CD4-positive, alpha-beta T cell treated with Interleukin-15 for 4 hours (primary cell): ENCODE measurements at places on chromosomes 4 and X.

- no peak for DNase-seq
Measured at GRCh38 chr4:140185412-140186081, 31.6 kb upstream of the MAML3 start.

DNA sequence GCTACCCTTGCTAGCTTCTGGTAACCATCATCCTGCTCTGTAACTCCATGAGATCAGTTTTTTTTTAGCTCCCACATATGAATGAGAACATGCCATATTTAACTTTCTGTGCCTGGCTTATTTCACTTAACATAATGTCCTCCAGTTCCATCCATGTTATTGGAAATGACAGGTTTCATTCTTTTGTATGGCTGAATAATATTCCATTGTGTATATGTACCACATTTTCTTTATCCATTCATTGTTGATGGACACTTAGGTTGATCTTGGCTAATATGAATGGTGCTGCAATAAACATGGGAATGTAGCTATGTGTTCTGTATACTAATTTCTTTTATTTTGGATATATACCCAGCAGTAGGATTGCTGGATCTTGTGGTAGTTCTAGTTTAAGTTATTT lies 204.7 kb downstream of the BMPR1B start:
- no peak for DNase-seq

DNA sequence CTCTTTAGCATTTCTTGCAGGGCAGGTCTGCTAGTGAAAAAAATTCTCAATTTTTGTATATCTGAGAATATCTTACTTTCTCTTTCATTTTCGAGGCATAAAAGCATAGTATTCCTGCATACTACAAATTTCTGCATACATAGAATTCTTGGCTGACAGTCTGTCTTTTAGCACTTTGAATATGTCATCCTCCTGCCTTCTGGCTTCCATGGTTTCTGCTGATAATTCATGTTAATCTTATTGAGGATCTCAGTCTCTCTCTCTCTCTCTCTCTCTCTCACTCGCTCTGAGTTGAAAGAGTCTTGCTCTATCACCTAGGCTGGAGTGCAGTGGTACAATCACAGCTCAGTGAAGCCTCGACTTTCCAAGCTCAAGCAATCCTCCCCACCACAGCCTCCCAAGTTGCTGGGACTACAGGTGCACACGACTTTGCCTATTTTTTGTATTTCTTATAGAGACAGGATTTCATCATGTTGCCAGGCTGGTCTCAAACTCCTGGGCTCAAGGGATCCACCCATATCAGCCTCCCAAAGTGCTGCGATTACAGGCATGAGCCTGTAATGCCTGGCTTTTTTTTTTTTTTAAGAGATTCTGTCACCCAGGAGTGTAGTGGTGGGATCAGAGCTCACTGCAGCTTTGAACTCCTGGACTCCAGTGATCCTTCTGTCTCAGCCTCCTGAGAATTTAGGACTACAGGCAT lies 161.3 kb downstream of the FNIP2 start:
- no peak for DNase-seq

- no peak for DNase-seq
Measured at GRCh38 chr4:137705171-137705783, 173.0 kb upstream of the PCDH18 start.

DNA sequence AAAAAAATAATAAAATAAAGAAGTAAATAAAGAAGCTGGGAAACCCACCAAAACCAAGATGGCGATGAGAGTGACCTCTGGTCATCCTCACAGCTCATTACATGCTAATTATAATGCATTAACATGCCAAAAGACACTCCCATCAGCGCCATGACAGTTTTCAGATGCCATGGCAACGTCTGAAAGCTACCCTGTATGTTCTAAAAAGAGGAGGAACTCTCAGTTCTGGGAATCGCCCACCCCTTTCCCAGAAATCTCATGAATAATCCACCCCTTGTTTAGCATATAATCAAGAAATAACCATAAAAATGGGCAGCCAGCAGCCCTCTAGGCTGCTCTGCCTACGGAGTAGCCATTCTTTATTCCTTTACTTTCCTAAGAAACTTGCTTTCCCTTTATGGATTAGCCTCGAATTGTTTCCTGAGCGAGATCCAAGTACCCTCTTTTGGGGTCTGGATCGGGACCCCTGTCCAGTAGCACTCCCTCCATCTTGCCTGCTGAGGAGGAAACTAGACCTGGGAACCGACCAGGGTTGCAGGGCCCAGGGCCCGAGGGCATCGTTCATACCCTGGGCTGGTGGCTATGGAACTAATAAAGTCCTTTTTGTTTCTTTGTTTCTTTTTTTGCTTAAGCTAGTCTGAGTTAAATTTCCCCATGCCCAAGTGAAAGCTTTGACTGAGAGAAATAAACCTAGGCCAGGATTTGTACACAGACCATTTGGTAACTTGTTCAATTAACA lies 30.9 kb downstream of the HTT-AS start:
- no peak for DNase-seq

DNA sequence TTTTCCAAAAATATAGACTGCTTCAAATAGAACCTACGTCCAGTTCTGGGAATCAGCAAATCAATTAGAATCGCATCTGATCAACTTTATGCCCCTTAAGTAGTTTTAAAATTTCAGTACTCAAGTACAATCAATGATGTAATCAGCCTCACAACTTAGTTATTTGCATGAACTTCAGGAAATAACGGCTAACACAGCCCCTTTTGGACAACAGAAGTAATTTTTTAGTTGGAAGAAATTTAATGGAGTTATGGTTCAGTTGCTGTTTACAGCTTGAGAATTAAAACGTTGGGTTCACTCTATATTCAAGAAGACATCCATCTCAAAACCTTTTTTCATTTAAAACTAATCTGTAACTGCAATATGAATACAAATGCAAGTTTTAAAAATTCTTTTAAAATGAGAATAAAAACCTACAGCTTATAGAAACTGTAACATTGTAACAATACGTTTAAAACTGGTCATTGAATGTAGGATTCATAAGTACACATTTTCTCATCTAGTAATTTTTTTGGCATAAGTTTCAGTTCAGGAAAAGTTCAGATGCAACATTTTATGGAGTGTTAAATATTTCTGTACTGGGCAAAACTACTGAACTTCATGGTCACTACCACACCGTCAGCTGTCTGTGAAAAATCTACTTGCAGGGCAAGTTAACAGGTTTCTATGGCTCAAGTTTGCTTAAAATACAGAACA lies 956 bp downstream of the TAPT1 start:
- peak; percentile 16 for DNase-seq

DNA sequence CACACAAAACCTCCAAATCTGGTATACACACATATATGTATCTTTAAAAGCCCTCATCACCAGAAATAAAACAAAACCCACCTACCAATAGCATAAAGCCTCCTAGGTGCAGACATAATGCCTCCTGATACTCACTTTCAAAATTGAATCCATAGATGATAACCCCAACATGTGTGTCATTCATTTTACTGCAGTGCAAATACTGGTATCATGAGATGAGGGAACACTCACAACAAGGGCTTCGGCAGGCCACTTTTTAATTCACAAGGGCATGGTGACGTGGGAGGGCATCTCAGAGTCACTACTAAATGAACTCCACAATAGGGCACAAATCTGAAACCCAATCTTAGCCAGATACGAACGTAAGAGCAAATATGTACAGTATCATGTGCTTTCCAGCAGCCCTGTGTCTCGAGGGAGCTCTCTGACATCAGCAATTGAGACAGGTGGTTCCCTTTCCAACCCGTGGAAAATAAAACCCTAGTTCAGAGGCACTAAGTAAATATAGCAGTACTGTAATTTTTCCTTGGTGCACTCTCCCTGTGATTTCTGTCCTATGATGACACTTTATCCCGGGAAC lies 14.1 kb upstream of the PPARGC1A start:
- DNase-seq, result no peak

DNA sequence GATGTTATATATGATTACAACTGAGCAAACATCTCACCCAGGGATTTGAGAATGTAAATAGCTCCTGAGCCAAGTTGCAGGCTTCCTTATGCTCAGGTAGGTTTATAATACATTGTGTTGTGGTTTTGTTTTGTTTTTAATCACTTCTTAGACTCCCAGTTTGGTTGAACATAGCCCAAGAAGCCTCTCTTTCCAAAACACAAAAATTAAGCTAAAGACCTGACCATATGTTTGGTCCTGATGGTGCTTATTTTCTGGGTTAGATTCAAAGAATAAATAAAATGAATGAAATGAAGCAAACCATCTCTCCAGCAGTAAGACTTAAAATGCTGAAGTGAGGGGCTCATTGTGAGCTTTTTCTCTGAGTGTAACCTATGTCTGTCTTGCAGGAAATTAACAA lies 93.5 kb downstream of the GRXCR1 start:
- no peak for DNase-seq

- DNase-seq, result no peak
Measured at GRCh38 chrX:71949844-71950445, 39.3 kb downstream of the NHSL2 start.

- DNase-seq, result no peak
Measured at GRCh38 chr4:154838155-154838554, 57.1 kb downstream of the RBM46 start.

DNA sequence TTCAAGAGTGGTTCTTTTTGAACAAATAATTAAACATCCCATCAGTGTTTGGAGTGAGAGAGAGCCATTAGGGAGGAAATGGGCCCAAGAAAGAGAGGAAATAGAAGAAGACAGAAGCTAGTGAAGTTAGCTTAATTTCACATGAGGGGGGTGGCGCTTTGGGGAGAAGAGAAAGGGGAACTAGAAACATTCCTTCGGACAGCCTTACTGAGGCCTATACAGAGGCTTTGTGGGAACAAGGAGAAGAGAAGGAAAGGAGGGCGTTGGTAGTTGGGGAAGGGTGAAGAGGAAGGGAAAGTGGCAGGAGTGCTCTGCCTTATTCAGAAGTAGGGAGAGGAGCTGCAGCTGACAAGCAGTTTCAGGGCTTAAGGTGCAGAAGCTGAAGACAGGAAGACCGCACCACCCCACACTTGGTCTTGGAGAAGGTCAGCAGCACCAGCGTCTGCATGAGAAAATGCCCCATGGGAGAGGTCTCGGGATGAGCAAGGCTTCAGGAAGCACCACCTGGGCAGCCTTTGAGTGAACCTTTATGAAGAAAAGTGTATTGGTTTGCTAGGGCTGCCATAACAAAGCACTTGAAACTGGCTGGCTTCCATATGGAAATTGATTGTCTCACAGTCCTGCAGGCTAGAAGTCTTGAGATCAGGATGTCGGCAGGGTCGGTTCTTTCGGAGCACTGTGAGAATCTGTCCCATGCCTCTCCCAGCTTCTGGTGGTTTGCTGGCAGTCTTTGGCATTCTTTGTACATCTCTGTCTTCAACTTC lies 85.1 kb downstream of the KIT start:
- no peak for DNase-seq

- no peak for DNase-seq
Measured at GRCh38 chr4:101846550-101846949, 56.0 kb downstream of the BANK1 start.

- DNase-seq, result no peak
Measured at GRCh38 chrX:72381439-72382201, 75.9 kb upstream of the CITED1 start.

DNA sequence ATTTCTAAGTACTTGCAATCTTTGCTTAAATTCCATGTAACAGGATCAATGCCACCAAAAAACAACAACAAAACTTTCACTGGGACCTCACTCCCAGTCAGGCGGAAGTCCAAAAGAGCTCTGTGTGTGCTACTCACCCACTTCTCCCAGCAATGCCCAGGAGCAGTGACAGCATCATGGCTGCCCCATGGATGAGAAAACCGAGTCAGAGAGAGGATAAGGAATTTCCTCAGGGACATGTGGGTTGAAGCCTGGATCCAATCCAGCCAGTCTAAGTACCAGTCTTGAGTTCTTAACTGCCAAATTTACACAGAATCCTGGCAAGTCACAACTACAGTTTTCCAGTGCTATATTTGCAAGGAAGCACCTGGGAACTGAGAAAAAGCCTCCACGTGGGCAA lies 64.5 kb downstream of the STX18 start:
- DNase-seq, result no peak

- no peak for DNase-seq
Measured at GRCh38 chrX:44280116-44280515, 63.4 kb downstream of the EFHC2 start.

GRCh38 chr4:34112573-34112972 lies 2131.7 kb downstream of the ARAP2 start:
- DNase-seq, result no peak

DNA sequence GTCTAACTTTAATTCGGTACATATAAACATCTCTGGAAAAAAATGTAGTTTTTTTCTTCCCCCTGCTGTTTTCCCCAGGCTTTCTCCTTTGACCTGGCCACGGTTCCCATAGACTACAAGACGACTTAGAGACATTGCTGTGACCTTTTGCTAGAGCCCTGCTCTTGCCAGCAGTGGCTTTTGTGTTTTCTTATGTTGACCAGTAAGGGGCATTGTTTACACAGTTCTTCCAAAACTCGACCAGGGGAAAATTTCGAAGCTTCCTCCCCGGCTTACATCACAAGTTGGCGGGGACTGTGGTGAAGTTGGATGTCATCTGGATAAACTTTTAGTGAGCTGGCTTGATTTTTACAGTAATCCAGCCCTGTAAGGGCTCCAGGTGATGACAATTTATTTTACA lies 9.3 kb downstream of the CCDC160 start:
- DNase-seq, result no peak

DNA sequence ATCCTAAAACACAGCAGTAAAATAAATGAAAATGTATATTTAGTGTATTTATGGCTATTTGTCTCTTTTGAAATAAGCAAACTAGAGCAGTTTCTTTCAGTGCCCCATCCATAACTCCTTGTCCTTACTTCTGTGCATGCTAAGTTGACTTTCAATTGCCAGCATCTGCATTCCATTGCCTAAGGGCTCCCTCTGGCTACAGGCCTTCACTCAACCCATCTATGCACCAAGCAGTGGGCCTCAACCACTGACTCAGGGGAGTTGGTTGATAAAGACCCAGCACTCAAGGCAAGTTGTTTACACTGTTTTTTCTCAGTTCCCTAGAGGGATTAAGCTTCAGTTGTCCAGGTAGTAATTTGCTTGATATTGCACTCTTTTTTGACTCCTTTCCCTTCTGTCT lies 265.7 kb downstream of the IQCM start:
- DNase-seq, result no peak

GRCh38 chr4:32789026-32789608 lies 2068.9 kb downstream of the PCDH7 start:
- DNase-seq, result no peak

- no peak for DNase-seq
Measured at GRCh38 chrX:132257116-132257515, 37.9 kb upstream of the RAP2C start.

DNA sequence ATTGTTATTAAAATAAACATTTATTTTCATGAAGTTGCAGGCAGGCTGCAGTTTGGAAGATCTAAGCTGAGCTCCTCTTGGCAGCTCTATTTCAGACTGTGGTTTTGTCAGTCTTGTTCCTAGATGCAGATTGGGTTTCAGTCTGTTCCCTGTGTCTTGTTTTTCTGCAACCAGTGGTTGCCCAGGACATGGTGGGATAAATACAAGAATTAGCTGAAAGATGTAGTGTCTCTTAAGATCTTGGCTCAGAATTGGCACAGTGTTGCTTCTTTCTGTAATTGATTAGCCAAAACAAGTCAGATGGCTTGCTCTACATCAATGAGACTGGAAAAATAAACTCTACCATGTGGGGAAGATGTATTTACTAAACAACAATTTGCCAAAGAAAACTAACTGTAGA lies 283.0 kb upstream of the BOD1L1 start:
- DNase-seq, result no peak

- DNase-seq, result peak; percentile 14
Measured at GRCh38 chrX:13473442-13474163, 95.8 kb upstream of the EGFL6 start.
